ENCODE measurements at places on chromosomes 2 and 18.

DNA sequence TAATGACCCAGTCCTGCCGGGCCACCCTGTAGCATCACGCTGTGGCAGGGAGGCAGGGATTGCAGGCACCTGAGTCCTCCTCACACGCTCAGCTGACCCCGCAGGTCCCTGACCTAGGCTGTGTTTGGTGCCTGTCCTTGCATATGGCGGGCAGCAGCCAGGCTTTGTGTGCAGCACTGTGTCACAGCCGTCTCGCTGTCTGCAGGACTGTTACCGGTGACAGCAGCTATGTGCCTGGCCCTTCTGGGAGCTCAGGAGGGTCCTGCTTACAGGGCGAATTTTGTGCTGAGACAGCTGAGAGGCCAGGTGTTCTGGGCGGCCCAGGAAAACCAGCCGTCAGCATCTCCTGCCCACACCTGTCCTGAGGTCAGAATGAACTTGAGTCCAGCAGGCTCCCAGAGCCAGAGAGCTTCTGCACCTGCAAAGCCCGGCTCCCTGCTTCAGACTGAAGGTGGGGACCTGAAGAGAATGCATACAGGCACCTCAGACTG, 10.4 kb upstream of the ARID5A start:
- no peak overlapping the region for H3K4me3 ChIP-seq
- DNase-seq = no peak
- no peaks in the 10 kb centered on the region for H3K4me1 ChIP-seq
- H3K27ac ChIP-seq = no peak overlapping the region

GRCh38 chr2:177029901-177030300, 182.7 kb upstream of the HNRNPA3 start:
- no peaks in the 10 kb centered on the region for H3K36me3 ChIP-seq
- H3K4me3 ChIP-seq = no peak overlapping the region
- no peak overlapping the region for H3K27ac ChIP-seq
- no peaks in the 10 kb centered on the region for H3K4me1 ChIP-seq

GRCh38 chr18:25423267-25423666, 71.3 kb upstream of the ZNF521 start:
- no peak for DNase-seq
- no peaks in the 10 kb centered on the region for H3K27me3 ChIP-seq
- no peaks in the 10 kb centered on the region for H3K4me1 ChIP-seq

DNA sequence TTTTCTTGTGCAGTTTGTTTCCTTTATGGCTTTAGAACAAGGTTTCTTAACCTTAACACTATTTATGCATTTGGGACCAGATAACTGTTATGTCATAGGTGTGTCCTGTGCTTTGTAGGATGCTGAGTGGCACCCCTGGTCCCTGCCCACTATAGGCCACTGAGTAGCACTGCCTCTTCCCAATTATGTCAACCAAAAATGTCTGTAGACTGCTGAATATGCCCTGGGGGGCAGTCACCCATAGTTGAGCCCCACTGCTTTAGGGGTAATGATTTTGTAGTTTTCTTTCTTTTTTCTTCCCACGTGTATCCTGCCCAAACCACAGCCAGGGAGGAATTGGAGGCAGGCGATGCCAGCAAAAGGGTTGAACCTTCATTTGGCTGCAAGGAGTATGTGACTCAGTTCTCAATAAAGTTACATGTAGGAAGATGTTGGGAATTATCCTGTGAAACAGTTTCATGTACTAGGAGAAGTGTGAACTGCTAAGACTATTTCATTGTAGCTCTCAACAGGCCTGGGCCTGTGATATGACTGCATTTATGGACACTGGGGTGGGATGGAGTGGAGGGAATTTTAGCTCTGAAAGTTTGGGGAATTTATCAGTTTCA, 65.7 kb downstream of the FMNL2 start:
- peaks cover 5% of the 10 kb centered on the region for H3K4me1 ChIP-seq
- no peaks in the 10 kb centered on the region for H3K27me3 ChIP-seq
- H3K27ac ChIP-seq = no peak overlapping the region
- no peaks in the 10 kb centered on the region for H3K36me3 ChIP-seq
- H3K4me3 ChIP-seq = no peak overlapping the region

GRCh38 chr2:10344105-10345066, 41.7 kb downstream of the HPCAL1 start:
- H3K36me3 ChIP-seq = no peaks in the 10 kb centered on the region
- DNase-seq = no peak
- H3K27me3 ChIP-seq = no peaks in the 10 kb centered on the region

GRCh38 chr2:48532824-48533223, 2.9 kb downstream of the STON1 start:
- no peak overlapping the region for H3K4me3 ChIP-seq
- no peaks in the 10 kb centered on the region for H3K36me3 ChIP-seq
- peaks cover 21% of the 10 kb centered on the region for H3K4me1 ChIP-seq
- no peak for DNase-seq
- H3K27ac ChIP-seq = no peak overlapping the region
